ENCODE measurements at places on chromosomes 7 and 10.

DNA sequence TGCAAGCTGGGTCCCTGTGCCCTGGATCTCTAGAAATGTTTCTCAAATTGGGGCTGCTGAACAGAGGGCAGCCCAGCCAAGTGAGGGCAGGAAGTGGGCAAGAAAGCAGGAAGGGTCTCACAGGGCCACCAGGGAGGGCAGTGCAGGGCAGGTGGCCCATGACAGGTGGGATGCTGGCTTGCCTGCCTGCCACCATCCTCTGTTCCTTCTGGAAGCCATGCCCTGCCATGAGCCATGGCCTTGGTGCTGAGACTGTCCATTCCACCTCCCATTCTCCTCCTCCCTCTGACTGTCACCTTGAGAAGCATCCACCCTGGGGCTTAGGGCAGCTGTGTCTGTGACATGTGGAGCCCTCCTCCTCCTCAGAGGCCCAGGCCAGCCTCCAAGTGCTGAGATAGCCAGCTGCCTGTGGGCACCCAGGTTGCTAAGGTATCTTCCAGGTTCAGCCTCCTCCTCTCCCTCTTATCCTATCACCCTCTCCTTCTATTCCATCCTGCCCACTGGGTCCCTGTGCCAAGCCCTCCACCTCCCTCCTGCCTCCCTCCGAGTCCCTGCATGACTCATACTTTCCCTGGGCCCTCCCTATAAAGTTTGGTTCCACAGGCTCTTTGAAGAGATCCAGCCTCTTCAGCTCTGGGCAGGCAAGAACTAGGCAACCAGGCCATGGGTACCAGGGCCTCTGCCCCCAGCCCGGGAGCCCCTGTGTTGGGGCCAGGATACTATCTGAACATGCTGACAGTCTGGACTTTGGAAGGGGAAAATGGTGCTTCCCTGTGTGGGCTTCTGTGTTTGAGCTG lies 1.3 kb downstream of the VSIR start:
- no peak for DNase-seq

- no peak for DNase-seq
Measured at GRCh38 chr10:72808001-72808400, 85.5 kb upstream of the OIT3 start.

DNA sequence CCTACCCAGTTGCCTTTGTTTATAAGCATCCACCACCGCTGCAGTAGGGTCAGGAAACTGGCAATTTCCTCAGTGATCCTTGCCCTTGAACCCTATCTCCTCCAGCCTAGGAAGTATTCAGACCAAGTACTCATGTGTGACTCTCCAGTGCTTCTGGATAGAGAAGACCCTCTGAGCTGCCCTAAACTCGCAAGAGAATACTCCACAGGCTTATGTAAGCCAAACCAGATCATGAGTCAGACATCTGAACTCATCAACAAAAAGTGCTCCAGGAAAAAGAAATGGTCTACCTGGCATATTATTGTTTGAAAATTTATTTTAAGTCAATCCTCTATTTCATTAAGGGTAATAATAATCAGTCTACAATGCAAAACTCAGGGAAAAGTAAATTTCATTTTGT lies 101.3 kb downstream of the KAT6B start:
- no peak for DNase-seq

- no peak for DNase-seq
Measured at GRCh38 chr7:893686-894085, 17.3 kb downstream of the GET4 start.

DNA sequence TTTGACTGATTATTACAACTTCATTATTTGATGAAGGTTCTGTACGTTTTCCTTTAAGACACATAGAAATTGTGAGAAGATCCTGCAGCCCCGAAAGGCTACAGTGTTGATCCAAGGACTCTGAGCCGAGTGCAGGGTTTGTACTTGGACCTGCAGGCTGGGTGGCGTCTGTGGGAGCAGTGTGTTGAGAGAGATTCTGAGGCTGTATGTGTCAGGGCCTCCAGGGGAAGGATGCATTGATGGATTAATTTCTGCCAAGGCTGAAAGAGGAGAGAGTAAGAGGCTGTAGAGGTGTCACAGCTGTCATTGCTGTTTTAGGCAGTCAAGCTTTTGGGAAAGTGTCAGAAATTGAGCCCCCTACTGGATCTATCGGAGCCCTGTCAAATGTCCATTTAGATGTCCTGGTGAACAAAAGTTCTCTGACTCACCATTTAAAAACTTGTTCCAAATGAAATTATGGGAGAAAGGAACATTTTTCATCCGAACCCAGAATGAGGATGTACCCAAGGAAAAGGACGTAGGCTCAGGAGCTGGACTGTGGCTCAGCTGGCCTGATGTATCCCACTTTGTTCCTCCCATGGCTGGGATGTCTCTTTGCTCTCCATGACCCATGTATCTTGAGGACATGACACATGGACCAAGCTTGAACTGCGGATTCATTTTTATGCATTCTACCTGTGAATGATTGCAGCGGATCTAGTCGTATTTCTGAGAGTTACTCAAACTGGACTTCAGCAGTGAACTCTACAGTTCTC lies 102.2 kb downstream of the TCF7L2 start:
- no peak for DNase-seq

DNA sequence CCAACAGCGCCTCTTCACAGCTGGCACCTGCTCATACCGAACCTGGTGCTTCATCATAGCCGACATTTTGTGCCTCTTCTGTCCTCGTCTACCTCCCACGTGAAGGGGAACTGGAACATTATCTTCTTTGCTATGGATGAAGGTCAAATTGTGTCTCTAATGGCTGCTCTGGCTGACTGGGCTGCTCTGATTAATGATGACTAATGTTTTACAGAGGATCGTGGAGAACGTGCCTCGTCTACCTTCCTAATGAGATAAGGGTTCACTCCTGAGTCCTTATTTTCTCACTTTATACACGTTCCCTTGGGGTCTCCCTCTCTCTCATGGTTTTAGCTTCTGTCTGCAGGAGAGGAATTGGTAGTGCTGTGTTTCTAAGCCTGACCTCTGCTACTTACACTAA lies 420.3 kb downstream of the PHTF2 start:
- DNase-seq = no peak

GRCh38 chr7:46485481-46486065 lies 564.5 kb upstream of the IGFBP3 start:
- DNase-seq = no peak

DNA sequence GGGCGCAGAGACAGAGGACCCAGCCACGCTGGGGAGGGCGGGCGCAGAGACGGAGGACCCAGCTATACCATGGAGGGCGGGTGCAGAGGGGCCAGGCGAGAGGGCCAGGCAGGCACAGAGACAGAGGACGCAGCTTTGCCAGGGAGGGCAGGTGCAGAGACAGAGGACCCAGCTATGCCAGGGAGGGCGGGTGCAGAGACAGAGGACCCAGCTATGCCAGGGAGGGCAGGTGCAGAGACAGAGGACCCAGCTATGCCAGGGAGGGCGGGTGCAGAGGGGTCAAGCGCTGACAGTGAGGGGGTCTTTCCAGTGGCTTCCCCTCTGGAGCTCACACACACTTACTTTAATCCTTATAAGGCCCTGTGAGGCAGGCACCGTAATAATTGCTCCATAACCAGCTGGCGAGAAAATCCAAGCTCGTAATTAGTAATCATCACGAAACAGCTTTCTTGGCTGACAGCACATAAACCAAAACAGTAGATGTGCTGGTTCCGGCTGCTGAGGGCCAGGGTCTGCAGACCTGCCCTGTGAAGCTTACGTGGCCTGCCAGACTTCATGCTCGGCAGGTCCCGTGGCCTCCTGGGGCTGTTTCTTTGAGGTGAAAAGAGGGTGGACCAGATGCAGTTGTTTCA lies 137.2 kb downstream of the VIPR2 start:
- no peak for DNase-seq

DNA sequence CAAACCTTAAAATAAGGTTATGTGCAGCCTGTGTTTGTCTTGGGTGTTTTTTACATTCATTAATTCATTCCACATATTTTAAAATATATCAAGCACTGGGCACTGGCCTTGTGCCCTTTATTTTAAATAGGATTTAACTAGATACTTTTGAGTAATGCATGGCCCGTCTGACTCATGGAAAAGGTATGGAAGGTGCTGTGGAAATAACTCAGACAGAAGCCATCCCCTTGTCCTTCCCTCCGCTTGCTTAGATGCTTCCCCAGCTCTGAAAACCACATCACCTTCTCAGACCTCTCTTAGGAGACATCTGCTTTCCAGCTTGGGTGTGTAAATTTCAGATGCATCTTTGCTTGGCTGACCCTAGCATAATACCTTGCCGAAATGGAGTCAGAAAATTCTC lies 30.5 kb downstream of the SLC18A2 start:
- peak; percentile 24 for DNase-seq

DNA sequence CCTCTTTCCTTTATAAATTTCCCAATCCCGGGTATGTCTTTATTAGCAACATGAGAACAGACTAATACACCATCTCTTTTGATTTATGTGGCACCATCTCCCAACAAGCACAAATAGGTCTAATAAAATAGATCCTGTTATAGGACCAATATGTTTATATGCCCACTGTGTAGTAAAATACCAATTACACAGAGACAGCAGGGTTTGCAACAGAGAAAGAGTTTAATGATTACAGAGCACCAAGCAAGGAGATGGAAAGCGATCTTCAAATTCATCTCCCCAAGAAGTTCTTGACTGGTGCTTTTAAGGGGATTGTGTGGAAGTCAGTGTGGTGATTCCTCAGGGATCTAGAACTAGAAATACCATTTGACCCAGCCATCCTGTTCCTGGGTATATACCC lies 33.5 kb upstream of the TECTB start:
- no peak for DNase-seq

- no peak for DNase-seq
Measured at GRCh38 chr10:9819756-9820494, 1197.7 kb upstream of the CELF2 start.

DNA sequence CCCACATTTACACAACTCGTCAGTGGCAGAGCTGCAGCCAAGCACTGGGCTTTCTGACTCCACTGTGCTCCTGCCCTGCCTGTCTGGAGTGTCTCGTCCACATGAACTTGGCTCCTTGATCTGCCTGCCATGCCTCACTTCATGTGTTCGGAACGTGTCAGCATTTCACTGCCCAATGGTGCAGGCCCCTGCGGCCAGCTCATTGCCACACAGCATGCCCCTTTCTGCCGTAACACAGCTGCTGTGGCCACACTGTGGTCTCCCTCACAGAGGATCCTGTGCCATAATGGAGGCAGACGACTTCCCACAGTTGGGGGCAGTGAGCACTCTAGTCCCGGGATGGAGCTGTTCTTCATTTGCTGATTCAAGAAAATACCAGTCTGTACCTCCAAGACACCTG lies 94.2 kb upstream of the GJD4 start:
- no peak for DNase-seq

GRCh38 chr10:10490581-10490980 lies 527.1 kb upstream of the CELF2 start:
- DNase-seq = no peak

DNA sequence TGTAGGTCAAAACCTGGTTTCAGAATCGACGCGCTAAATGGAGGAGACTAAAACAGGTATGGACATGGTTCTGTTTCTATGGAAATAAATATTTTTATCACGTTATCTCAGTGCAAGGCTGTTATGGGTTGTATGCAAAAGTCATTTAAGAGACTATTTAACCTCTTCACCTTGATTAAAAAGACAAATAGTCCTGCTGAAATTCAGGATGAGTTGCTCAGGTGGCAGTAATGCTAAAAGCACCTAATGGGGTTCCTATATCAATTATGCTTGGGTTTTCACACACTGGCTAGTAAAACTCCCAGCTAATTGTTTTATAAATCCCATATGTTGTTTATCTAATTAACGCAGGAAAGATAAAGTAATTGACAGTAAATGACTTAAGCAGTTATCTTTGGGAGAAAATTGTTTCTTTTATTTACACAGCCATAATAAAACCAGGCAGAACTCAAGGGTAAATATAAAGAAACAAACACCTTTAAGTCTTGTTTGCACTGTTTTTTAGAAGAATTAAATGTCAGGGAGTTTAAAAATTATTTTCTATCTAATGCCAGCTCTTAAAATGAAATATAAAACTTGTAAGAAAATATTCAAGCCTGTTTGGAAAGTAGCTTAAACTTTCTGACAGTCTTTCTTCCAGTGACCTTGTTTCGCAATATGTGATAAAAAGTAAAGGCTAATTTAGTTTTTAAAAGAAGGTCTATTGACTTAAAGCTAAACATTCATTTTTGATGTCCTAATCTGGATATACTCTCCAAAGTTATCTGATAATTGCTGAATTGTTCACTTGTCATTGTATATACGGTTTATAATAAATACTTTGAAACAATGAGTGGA lies 3.2 kb downstream of the HHEX start:
- no peak for DNase-seq

DNA sequence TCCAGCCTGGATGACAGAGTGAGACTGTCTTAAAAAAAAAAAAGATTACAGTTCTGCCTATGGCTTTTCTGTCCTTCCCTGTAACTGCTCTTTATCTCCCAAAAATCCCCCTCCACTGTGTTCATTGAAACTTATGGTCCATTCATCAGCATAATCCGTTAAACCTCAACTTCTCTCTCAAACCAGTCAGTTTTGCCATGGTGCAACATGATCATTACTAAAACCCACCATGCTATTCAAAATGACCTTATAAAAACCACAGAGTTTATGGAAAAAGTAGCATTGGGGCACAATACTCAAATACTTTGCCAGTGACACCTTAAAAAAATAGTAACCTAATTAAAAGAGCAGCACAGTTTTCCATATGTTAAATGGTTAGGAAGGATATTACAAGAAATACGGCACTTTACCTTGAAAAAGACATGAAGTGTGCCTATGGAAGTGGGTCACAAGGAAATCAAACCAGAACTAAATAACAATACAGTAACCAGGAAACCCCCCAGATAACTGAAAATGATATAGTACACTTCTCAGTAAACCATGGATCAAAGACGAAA lies 74.0 kb upstream of the ST8SIA6 start:
- DNase-seq = no peak

- no peak for DNase-seq
Measured at GRCh38 chr10:110568055-110568735, 700 bp downstream of the SMC3 start.

GRCh38 chr10:71729161-71729636 lies 9.6 kb upstream of the C10orf105 start:
- DNase-seq = no peak

DNA sequence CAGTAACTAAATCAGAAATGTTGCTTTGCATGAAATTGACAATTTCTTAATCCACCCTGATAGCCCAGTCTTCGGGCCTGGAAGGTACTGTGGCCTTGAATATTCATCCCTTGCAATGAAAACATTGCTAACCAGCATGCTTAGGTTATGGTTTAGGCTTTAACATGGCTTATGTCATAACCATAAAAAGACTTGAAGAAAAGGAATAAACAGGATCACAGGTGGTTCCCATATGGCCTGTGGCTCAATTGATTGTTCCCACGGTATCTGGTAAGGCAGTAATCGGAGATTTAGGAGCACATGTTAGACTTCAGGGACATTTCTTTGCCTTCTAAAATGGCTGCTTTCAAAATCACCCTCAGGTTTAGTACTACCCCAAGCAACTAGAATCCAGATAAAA lies 139.5 kb downstream of the ST7 start:
- no peak for DNase-seq

GRCh38 chr7:110762546-110763225 lies 328.2 kb upstream of the LRRN3 start:
- DNase-seq = no peak

DNA sequence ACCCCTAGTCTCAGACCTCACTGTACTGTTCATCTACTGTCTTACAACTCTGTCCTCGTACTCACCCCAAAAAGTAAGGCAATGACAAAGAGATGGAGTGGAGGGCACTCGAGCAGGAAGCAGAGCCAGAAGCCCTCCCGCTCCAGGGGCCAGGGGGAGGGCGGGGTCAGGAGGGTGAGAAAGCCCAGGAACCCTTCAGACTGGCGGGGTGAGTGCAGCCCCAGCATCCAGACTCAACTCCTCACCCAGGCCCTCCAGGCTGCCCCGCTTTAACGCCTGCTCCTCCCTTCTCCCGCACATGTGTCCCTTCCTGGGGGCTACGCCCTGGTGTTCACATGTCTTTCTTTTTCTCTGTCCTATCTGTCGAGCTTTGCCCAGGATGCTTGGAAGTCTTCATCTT lies 66.1 kb downstream of the CALML3 start:
- DNase-seq = no peak
